Activated CD8-positive, alpha-beta T cell treated with anti-CD3 and anti-CD28 coated beads, Interleukin-2, amount 10 ng/mL, durations not matched to agents 7 days and 5 days (primary cell): ENCODE measurements at places on chromosomes 4 and X. TPM values are rescaled to one million over a fixed set of nuclear protein-coding genes. Genes with fewer than 3 reads are reported as not detected.

- no peak for DNase-seq
These were observed 963.0 kb upstream of the PABPC4L start for GRCh38 chr4:135164601-135165000.

DNA sequence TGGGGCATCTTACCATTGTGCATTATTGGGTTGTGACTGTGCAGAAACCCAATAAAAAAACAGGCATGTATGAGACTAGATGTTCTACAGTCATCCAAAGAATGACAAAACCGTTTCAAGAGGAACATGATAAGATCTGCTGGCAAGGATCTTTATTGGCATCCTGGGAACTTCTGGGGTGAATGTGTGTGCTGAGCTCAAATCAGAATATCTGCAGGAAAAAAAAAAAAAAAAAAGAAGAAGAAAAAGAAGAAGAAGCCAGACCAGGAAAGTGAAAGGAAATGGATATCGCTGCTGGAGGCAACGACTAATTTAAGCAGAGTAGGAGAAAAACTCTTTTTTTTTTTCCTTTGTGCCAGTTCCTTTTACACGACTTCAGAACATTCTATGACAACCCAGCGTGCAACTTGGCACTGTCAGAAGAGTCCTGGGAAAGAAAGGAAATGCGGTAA is 484.2 kb upstream of the BOD1L1 start:
- DNase-seq = no peak

DNA sequence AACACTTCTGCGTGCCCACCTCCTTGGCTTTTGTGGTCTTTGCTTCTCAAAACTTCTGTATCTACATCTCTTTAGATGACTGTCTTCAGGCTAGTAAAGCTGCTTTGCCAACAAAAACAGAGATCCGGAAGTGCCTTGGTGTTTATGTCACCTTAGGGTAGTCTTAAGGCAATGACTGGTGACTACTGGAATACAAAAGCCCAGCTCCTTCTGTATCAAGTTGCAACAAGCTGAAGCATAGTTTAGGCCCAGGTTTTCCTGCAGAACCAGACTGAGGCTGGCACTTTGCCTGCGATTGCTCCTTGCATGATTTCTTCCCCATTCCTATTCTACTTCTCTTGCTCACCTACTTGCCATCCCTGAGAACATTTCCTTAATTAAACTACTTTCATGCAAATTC is 333.8 kb downstream of the DMD start:
- no peak for DNase-seq

GRCh38 chrX:17944833-17945497 is 83.9 kb upstream of the RAI2 start:
- DNase-seq = peak; percentile 22

DNA sequence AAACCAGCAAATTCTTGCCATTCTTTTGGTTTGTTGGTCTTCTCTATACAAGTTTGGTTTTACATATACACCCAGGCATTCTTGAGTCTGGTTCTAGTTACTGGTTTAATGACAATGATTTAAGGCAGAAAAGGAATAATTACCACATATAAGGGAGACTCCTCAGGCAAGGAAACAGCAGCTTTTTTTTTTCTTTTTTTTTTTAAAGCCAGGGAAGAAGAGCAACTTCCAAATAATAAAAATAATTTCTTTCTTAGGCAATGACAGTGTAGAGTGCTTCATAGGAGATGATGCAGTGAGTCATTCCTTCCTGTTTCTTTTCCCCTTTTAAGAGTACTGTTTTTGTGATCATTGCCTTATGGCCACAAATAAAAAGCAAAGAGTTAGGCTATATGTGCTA is 289.7 kb downstream of the DKK2 start:
- no peak for DNase-seq

DNA sequence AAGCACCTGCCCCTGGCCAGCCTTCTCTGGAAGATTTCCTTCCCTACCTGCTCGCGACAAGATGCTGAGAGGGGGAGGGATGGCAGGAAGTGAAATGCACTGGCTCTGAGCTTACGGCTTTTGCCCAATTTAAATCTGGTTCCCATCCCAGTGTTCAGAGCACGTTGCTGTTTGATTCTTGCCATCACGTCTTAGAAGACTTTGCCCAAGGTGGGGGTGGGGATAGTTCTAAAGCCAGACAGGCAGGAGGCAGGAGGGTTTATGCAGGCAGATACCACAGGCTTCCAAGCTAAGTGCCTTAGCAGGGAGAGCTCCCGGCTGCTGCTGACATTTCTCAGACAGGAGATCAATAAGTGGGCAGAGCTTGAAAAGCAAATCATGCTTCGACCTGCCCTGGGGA is 393.9 kb downstream of the MID1IP1 start:
- no peak for DNase-seq

DNA sequence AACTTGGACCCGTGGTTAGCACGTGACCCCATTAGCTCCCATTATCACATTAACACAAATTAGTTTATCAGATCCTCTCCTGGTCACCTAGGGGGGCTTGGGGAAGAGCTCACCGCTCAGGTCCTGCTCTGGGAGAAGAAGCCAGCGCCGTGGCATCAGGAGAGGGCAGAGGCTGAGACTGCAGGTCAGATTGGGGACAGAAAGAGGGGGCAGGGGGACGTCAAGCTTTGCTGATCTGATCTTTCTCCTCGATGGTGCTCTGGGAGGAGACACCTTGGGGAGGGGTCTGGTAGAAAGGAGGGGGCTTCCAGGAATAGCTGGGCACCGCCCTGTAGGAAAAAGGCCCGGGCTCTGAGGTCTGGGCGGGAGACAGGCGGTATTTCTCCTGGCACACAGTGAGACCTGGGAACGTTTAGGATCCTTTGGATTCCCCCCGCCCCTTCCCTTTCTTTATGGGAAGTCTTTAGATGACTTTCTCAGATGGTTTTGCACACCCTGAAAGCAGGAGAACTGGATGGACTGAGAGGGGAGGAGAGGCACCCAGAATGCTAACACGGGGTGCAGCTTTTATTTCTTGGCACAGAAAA is 9.1 kb upstream of the ELF4 start:
- DNase-seq = no peak

DNA sequence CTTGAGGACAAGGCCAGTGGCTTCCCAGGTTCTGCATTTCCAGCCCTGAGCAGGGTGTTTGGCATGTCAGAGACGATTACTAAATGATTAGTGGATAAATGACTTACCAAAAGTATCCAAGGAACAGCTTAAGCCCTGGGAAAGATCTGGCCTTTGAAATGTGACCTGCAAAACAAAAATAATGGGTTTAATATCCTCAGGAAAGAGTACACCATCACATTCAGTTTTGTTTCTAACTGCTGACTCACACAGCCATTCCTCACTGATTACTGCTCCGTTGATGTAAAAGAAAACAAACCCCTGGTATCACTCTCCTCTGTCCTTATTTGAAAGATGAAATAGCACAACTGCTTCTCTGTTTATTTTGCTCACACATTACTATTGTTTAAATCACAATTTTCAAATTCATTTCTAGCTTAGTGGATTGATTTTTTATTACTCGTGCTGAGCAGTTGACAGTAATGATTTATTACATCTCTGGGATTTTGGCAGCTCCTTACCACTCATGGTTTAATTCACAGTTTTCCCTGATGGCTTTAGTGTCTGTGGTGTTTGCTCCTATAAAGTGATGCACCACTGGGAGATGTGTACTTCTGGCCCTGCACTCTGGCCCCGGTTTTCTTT is 117.0 kb downstream of the CBLL2 start:
- DNase-seq = no peak

DNA sequence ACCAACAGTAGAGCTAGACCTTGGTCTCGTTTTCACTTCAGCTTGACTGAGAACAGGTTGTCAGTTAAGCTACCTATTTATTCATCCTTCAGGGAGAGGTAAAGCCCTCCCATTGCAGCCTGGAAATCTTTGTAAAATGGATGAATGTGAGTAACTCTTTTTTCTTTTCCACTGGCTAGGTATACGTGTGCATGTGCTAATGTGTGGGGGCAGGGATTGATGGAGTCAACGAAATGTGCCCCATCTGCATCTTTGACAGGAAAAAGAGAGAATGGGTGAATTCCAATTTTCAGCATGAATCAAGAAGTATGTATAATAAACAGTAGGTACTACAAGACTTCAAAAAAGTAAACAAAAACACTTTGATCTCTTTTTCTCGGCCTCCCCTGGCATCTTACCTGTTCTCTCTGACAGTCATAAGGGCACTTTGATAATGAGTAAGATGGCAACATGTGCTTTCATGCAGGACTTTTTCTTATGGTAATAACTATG is at the start of gene IL21:
TSS of gene IL21 (minus strand) at position 51 of the 492 bp plus-strand sequence. CDS start 55 bp downstream, outside the sequence.
- DNase-seq = no peak

DNA sequence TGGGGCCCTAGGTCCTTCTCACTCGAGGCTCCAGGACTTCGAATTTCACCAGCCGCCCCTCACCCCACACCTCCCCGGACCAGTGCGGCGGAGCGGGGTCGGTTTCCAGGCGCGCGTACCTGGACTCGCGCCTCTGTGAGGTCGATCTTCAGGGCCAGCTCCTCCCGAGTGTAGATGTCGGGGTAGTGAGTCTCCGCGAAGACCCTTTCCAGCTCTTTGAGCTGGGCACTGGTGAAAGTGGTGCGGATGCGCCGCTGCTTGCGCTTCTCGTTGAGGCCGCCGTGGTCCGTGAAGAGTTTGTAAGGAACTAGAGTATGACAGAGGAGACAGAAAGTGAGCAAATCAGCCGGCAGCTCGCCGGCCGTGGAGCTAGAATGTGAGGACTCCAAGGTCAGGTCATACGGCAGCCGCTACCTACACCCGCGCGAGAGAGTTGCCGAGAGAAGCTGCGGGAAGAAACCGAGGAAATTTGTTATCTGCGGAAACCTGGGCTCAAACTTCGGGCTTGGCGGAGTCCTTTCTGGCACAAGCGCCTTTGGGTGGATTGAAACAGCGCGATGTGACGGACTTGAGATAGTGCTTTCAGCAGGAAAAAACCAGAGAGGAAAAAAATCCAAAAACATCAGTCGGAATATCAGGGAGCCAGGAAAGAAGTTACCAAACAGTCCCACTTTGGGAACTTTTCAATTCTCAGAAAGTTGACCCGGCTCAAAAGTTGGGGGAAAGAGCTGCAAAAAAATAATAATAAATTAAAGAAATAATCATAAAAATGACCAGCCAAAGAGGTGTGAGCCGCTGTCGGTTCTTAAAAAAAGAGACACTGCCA is 1.1 kb downstream of the PHOX2B start:
- DNase-seq = no peak

DNA sequence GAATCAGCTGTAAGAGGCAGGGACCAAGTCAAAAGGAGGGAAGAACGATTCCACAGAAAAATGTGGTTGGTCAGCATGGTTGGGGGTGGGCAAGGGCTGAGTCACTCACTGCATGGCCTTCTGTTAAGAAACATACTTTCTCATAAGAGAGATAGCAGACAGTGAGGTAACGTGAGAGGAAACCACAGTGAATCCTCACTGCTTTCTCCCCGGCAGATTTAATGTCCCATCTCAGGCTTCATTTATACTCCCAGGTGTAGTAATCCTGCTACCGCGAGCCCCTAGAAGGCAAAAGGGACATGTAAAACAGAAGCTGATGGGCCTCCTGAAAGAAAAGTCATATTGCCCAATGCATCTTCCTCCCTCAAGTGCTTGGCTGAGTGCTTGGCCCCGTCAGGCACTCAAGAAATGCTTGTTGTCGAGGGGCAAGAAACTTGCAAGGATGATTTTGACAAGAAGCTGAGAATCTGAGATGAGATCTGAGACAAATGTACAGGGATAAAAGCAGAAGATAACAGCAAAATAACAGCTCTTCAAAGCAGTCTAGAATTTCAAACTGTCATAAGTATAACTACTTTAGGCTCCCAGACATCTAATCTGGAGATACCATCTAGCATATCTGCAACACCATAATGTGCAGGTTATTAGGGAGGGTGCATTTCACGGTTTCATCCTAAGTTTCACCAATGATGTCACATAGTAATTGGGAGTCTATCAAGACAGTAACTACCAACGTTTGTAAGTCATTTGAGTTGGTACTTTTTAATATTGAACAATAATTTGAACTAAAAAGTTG is 40.2 kb downstream of the SH3KBP1 start:
- peak; percentile 26 for DNase-seq

- no peak for DNase-seq
These were observed 1.6 kb upstream of the HADH start for GRCh38 chr4:107987916-107988762.

- no peak for DNase-seq
These were observed 50.9 kb upstream of the ADRA2C start for GRCh38 chr4:3715061-3715854.

- DNase-seq = no peak
These were observed 58.9 kb downstream of the TLR10 start for GRCh38 chr4:38723726-38724474.

DNA sequence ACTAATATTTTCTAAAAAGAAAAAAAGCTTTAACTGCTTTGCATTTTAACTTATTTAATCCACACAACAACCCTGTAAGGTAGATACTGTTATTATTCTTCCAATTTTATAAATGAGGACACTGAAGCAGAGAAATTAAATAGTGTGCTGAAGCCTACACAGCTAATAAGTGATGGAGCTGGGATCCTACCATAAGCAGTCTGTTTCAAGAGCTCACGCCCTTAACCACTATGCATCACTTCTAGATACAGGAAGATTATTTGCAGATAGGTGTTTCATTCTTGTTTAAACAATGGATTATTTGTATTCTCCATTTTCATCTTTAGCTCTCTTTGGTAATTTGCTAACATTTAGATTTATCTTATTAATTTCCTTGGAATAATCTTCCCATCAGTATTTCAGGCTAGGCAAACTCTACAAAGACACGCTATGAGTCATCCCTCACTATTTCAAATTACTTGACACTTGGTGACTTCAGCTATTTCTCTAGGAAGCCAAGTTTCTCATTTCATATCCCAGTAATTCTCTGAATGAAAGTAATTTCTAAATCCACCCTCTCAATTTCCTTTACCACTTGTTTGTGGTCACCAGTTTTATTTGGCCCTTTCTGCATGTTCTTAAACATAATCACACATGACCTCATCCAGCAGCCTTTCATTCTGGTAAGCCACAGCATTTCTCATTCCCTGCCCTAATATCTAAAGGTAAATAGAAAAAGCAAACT is 67.3 kb downstream of the ASB9 start:
- no peak for DNase-seq

- no peak for DNase-seq
These were observed 260.7 kb downstream of the INPP4B start for GRCh38 chr4:142585411-142585810.

DNA sequence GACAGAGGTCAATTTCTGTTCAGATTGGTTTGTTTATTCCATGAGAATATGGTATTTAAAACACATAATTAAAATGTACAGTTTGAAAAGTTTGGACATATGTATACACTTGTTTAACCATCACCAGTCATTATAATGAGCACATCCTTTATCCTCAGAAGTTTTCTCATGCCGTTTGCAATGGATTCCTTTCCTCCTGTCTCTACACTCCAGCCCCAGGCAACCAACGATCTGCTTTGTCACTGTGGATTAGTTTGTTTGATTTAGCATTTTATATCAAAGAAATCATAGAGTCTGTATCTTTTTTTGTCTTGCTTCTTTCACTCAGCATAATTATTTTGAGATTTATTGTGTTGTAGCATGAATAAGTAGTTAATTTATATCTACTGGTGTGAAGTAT is 243.0 kb upstream of the TRAM1L1 start:
- DNase-seq = no peak

- DNase-seq = no peak
These were observed 131.9 kb downstream of the SCLT1 start for GRCh38 chr4:128961405-128961804.

SORCS2 gene
- not detected for total RNA-seq

GPR50 gene
- not detected for total RNA-seq

APLN gene
- 2.1 TPM for total RNA-seq

NIPAL1 gene
- total RNA-seq = 1.1 TPM

SOX3 gene
- total RNA-seq = not detected

PARM1 gene
- total RNA-seq = not detected

HSFX3 gene
- not detected for total RNA-seq

PFKFB1 gene
- 0.44 TPM for total RNA-seq

NAP1L2 gene
- total RNA-seq = 1.0 TPM

KIT gene
- 5.4 TPM for total RNA-seq

GDPD2 gene
- 0.34 TPM for total RNA-seq
